H4 (cell line): ENCODE measurements at places on chromosomes 12 and 14.

DNA sequence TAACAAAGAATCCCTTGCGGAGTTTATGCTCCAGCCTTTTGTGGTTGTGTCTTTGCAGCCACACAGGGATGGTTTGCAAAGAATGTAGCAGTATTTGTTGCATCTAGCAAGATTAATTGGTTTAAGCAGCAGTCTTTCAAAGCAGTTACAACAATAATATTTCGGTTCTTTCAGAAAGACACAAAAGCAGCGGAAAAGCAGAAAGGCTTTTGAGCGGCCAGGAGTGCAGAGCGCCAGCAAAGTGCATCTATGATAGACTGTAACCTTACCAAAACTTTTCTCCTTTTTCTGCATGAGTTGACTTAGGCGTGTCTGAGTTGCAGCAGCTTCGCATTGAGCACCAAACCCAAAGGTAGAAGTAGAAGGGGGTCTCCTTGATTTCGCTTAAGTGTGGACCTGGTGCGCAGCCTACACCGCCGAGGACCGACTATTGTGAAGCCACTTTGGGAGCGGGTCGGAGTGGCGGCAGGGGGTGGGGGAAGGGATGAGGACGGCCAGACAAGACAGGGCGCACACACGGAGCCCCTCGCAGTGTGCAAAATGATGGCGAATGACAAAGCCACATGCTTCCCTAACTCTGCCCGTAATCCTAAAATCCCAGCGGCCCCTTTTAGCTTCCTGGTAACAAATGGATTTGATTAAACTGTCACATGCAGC, 1.2 kb downstream of the LMO3 start:
- DNase-seq: no peak

GRCh38 chr12:116558280-116559161, 660 bp upstream of the MAP1LC3B2 start:
- no peak for DNase-seq

DNA sequence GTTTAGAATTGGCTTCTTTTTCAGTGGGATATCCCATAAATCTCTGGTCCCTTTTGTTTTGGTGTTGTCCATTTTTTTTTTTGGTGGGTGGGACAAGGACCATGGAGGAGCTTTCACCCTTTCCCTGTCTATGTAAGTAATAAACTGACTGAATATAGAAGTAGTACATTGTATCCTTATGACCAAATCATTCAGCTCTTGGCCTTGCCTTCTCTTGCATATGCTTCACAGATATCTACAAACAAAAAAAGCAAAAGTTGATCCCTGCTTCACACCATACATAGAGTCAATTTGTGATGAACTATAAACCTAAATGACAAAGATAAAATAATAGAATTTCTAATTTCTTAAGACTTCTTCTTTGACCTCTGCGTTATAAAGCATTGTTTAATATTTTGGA, 59.8 kb downstream of the SIX1 start:
- no peak for DNase-seq

DNA sequence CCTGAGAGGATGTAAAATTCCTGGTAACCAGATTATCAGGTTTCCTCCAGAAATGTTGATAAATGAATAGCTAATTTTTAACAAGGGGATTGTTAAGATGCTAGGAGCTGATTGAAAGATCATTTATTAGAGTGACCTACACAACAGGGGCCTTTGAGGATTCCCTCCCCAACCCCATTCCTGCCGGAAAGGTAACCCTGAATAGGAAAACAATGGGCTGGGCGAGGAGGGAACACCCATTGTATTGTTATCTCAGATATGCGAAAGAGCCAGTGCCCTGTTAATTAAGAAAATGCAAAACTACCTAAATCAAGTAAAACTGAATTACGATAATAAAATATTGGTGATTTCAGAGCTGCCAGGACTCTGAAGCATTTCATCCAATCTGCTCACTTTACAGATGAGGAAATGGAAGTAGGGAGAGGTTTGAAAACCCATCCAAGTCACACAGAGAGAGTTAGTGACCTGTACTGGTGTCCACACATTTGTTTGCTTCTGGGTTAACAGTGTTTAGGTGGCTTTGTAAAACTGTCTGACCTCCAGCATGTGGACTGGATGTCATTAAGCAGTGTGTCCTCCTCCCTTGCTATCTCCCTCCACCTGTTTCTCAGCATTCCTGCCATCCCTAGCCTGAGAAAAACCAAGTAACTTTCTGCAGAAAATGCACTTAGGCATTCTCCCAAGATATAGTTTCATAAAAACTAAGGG, 214.8 kb downstream of the TTC6 start:
- no peak for DNase-seq

GRCh38 chr14:66772146-66772545, 264.2 kb downstream of the GPHN start:
- DNase-seq: no peak

- no peak for DNase-seq
Observed at GRCh38 chr14:52314595-52315354, 663 bp downstream of the PTGER2 start.

DNA sequence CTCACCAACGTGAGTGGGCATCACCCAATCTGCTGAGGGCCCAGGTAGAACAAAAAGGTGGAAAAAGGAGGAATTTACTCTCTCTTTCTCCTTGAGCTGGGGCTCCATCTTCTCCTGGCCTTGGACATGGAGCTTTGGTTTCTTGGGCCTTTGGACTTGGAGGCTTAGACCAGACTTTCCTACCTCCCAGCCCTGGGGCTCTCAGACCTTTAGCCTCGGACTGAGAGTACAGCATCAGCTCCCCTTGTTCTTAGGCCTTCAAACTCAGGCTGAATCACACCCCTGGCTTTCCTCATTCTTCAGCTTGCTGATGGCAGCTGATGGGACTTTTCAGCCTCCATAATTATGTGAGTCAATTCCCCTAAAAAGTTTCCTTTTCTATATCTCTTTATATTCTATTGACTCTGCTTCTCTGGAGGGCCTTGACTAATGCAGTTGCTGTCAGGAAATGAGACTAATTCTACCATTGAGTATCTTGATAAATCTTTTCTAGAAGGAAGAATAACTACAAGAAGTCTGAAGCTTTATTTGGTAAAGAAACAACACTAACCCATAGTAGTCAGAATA, 15.9 kb upstream of the CLEC4E start:
- no peak for DNase-seq

DNA sequence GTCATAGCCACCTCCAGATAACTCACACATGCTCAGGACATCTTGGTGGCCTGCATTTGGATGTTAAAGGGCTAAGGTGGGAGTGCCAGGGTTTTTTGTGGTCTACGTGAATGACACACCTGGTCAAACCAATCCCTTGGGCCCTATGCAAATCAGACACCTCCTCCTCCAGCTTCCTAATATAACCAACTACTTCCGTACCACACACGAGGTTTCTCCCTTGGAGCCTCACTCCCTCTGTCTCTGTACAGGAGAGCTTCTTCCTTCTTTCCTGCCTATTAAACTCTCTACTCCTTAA, 19.6 kb downstream of the APOBEC1 start:
- no peak for DNase-seq

- no peak for DNase-seq
Observed at GRCh38 chr12:104359216-104359615, 55.7 kb downstream of the EID3 start.

GRCh38 chr12:60101715-60102114, 505.9 kb downstream of the SLC16A7 start:
- DNase-seq: no peak

- no peak for DNase-seq
Observed at GRCh38 chr12:47767216-47767724, 5.8 kb upstream of the SLC48A1 start.

DNA sequence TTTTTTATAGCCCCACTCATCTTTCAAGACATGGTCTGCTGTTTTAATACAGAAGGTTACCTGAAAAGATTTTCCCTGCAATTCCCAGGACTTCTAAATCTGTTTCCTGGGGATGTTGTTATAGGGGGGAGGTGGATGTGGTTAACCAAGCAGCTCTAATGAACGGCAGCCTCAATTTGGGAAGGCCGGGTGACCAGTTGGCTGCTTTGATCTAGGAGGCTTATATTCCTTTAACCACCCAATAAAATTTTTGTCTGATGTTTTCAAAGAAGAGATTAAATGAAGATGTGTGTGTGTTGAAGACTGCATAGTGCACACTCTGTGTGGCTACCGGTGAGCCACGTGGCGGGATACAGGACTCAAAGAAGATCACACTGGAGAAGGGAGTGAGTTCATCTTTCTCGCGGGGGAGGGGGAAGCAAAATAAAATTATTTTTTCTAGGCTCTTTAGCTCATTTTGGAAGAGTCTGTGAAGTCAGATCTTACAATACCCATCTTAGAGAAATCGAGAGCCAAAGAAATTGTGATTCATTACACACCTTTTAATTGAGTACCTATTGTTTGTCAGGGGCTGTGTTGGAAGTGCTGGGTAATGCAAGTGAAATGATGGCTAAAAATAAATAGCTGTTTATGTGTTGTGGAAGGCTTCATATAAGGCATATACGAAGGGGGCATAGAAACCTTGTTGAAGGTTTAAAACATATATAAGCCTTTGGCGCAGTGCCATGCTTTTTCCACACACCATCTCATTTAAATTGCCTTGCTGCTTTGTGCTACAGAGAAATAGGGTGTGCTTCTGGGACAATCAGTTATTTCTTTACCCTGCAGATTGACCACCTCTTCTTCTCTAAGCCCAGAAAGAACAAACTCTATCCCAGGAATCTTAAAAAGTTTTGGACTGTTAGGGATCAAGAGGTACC, 18.5 kb downstream of the ELK3 start:
- DNase-seq: no peak

GRCh38 chr12:116876151-116876869, 4.9 kb downstream of the HRK start:
- no peak for DNase-seq

DNA sequence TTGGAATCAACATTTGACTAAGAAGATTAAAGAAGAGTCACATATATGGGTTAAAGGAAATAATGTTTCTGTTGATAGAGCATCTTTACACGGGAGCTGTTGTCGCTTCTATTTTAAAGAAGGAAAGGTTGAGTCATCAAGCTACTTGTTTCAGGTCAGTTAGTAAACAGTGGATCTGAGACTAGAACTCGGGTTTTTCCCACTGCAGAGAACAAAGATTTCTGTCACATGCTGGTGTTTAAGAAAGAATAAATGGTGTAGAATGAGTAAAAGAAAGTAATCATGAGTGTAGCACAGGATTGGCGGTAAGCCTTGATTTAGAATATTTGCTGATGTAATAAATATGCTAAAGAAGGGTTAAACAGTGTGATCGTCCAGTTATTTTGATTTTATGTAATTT, 455.5 kb downstream of the AEBP2 start:
- DNase-seq: peak; percentile 19

DNA sequence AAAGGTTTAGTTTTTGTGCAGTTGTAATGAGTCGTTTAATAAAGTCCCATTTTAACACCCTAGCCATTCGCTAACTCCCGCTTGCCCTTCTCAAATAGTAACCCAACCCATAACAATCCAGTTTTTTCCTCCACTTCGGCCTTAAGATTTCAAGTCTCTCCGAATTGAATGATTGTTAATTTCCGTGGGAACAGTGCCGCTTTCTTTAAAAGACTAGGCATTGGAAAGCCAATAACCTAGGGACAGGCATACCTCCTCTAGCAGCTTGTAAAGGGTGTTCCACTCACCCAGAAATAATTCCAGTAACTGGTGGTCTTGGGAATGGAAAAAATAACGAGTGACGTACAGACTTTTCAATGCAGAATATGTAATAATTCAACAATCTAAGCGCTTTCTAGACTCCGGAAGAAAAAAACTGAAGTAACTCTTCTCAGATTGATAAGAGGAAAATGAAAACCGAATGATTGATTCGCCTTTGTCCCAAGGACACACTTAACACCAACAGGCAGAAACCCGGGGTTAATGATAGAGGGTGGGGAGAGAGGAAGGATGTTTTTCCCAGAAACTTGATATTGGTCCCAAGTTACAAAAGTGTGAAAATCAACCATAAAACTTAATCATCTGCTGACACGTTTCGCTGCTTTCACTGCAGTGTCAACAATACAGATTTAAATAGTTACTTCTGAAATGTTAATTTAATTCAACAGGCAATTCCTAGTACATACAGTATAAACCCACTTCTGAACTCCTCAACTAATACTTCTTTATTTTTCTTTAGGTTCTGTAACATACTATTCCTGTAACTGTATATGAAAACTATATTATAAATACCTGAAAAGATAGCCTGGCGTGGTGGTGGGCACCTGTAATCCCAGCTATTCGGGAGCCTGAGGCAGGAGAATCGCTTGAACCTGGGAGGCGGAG, 1.0 kb upstream of the SINHCAF start:
- DNase-seq: no peak

DNA sequence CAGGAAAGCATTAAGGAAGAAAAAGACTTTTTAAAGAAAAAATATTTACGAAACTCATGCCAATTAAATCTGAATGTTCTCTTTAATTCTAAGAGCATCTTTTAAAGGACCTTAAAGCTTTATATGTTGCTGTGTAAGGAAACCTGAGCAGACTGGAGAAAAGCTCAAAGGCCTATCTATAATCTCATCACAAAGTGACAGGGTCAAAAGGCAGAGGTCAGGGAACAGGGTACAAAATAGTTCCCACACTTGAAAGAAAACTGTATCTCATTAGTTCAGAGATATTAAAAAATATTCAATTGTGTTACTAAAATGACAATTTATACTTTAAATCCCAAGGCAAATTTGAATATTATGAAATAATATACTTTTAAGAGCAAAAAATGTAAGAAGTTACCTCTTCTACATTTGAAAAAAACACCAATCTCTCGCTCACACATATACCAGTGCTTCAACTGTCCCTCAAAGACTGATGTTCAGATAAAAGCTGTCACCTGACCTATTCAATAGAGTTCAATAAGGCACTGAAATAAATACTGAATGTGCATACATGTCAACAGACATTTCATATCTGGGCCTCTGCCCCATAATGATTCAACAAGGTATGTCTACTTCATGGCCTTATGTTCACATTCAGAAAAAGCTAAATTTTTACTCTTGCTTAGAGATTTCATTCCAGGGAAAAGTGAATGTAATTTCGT, 17.9 kb downstream of the DENND5B start:
- no peak for DNase-seq

DNA sequence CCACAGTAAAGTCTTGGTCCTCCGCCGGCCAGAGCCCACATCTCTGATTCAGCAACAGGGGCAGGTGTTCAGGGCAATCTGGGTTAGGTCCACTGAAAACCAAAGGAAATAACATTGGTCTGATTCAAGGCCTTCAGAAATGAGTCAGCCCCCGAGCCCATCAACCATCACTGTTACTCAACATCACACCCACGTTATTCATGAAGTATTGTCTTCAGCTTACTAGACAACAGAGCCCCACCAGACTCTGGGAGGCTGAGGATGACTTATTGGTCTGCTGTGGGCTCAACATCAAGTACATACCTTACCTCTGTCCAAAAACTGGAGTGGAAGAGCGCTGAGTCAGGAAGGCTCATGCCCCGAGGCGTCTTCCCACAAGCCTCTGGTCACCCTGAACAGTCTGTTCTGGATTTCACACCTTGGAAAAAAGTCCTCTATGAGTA, 97.5 kb downstream of the ZFP36L1 start:
- DNase-seq: peak; percentile 83

DNA sequence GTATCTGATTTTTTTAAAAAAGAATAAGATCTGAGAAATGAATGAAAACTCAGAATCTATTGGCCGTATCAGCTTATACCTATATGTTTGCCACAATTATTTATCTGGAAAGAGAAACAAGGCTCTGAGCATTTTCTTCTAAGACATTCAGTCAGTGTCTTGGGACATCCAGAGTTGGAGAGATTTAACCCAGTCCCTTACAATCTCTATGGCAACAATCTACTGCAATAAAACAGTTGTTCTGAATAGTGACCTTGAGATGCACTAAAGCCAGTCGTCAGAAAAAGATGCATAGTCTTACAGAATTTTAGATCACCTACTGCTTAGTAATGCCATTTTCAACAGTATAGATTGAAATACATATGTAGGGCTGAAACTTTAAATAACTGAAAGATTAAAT, 52.0 kb upstream of the SOCS2 start:
- no peak for DNase-seq
